ENCODE measurements at places on chromosomes 5 and 9.

GRCh38 chr5:111255169-111255568 is 31.0 kb downstream of the CAMK4 start:
- no peak for DNase-seq

GRCh38 chr9:2720179-2720654 is 2.9 kb downstream of the KCNV2 start:
- DNase-seq: no peak

- DNase-seq: no peak
These were observed 223.4 kb downstream of the DRD1 start for GRCh38 chr5:175220549-175220948.

DNA sequence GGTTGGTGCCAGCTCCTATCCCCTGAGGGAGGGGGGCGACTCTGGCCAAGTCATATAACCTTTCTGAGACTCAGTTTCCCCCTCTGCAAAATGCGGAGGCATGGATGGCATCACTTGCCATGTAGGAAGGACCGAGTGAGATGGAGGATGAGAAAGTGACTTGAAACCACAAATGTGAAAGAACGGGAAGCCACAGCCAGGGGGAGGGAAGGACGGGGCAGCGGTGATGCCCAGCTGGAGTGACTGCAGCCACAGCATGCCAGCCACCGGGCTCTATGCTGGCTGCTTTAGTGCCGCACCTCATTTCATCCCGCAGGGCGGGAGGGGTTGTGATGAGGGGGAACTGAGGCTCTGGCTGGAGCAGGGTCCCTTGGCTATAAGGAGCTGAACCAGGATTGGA is 74.5 kb downstream of the HMCN2 start:
- no peak for DNase-seq

GRCh38 chr5:143311955-143312354 is 91.5 kb downstream of the NR3C1 start:
- DNase-seq: no peak

- DNase-seq: no peak
These were observed 5.4 kb downstream of the PUM3 start for GRCh38 chr9:2838371-2839000.

- no peak for DNase-seq
These were observed 6.3 kb downstream of the MAMDC4 start for GRCh38 chr9:136858452-136858843.

- DNase-seq: no peak
These were observed 188.4 kb downstream of the SLC12A2 start for GRCh38 chr5:128271859-128272464.

DNA sequence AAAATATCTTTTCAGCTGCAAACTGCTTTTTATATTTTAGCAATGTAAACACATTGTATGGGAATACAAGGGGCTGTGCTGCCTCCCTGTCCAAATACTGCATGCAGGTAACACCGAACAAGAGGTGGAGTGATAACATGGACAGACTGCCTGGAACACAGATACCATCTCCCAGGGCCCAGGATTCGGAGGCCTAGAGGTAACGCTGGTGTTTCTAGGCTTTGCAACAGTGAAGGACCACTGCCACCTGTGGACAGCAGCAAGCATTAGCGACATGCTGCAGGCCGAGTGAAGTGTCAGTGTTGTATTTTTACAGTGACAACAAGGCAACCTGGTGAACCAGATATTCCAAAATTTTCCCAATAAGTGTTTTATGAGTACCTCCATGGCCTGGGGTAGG is 379.1 kb downstream of the DMRT2 start:
- DNase-seq: peak; percentile 8

DNA sequence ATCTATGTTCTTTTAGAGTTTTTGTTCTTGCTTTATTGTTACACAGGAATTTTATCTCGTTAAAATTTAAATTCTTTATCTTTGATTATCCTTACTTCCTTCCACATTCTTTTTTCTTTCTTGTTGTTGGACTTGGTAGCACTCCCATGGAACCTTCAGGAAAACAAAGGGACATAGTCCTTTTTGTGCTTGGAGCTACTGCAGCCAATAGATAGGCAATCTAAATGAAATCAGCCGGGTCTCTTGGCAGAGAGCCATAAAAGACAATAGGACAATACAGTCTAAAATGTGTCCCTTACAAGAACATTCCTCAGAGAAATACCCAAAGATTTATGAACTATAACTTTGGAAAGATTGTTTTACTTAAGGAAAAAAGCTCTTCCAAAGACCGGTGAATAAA is 548.1 kb upstream of the C9orf72 start:
- peak; percentile 45 for DNase-seq

GRCh38 chr5:53970475-53970874 is 339.9 kb downstream of the ARL15 start:
- no peak for DNase-seq

DNA sequence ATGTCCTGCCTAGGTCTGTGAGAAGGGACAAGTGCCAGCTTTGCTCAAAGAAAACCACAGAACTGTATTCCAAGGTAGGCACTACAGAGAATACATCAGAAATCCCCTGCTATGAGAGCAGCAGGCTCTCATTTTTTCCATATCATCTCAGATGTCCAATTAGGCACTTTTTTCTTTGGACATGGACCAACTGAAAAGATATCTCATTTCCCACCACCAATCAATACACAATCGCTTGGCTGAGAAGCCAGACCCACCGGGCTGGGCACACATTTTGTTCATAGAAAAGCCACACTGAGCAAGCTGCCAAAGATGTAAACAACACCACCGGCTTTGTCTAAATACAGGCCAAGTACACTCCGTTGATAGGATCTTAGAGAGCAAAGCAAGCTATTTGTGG is 25.9 kb downstream of the STOM start:
- DNase-seq: peak; percentile 75

DNA sequence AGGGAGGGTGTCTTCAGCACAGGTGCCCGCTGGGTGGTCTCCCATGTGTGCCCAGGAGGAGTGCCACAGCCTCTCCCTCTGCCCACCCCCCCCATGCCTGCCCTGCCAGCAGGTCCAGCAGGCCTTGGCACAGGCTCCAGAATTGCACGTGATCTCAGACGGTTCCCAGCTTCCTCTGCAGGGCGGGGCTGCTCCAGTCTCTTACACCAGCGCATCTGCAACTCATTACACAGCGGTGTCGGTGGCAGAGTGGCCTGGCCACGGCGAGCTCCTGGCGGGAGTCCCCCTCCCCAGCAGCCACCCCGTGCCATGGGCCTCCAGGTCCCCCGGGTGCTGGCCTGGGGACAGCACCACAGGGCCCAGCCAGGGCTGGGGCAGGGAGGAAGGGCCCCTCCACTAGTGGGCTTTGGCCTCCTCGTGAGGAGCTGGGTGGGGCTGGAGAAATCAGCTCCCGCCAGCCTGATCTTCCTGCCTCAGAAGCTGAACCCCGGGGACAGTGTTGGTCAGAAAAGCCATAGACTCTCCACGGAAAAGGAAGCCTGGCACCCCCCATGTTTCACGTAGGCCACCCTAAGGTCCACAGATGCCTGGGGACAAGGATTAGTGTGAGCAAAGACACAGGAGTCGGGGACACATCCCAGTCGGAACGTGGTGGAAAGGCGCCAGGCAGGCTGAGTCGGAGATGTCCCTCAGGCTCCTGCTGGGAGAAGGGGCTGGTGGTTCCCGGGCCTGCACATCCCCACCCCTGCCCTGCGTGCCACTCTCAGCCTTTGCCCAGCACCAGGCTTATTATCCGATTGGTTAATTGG is 40.2 kb downstream of the RXRA start:
- peak; percentile 86 for DNase-seq
